ENCODE measurements at places on chromosomes 3 and 15.

DNA sequence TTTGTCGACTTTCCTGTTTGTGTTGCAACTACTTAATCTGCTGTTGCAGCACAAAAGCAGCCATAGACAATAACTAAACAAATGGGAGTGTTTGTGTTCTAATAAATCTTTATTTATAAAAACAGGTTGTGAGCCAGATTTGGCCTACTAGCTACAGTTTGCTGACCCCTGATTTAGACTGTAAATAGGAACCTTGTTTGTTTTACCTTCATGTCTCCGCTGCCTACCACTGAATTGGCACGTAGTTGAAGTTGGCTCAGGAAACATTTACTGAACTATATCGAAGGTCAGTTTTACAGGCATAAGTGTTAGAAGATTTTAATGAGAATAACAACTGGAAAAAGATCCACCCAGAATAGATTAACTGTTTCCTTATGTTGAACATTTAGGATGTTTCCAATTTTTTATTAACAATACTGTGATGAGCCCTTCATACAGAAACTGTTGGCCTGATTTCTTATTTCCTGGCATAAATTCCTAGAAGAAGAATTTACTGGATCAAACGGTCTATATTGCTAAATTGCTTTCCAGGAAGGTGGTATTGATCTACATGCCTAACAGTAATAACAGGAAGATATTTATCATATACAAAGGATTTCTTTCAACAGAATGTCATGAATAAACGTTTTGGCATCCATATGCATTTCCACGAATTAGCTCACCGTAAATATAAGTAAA is 156.2 kb upstream of the NR2E3 start:
- no peak for DNase-seq

DNA sequence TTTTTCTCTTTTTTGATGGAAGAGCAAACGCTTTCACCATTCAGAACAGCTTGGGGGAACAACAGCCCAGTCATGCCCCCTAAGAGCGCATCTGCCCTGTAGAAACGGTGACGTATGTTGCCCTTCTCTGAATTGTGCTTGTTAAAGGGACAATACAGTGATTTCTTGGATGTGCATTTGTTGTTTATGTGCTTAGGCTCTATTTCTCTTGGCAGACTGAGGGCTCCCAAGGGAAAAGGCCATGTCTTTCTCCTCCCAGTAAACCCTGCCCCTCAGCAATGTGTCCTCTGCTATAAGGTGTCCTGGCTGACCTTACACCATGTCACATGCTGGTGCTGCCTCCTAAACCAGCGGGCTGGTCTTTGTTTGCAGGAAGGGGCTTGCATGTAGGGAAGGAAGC is 346.1 kb downstream of the EPHB1 start:
- DNase-seq: no peak

DNA sequence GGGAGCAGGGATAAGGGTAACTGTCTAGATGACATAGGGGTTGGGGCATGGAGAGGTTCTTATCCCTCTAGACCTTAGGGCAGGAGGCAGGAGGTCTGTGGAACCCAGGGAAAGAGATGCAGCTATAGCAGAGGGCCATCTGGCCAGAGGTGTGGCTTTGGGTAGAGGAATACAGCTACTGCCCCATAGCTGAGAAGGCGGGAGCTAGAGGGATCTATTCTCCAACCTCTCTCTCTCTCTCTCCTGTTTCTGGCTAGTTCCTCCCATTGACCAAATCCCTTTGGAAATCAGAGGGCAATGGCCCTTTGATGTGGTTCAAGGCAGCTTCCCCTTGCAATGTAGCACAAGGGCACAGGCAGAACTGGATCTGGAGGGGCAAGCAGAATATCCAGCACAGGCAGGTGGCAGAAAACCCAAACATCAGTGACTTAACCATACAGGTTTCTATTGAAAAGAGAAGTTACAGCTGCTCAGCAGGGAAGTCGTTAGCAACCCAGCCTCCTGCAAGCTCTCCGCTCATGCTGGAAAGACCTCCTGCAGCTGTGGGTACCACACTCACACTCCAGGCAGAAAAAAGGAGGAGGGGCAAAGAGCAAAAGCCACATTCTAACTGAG is 22.3 kb upstream of the LMOD3 start:
- no peak for DNase-seq

DNA sequence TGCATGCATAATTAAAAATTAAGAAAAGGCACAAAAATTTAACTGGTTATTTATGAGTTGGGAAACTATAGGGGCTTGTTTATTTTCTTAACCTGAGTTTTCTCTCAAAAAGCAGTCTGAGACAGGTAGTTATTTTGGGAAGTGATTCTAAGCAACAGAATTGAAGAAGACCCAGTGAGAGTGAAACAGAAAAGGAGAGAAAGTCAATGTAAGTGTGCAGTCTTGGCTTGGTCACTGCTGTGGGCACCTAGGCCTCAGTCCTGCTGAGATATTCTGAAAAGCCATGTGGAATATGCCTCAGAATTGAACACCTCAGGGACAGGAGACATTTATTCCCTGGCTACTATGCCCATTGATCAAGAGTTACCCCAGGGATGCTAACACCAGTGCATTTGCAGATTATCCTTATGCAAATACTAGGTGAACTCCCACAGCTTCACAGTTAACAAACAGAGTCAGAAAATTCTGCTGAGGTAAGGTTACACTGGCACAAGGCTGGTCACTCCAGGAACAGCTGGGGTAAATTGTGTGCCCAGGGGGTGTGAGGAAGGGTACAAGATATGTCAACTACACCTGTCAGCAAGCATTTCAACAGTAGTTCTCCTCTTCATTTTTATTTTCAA is 222.7 kb downstream of the EFHB start:
- no peak for DNase-seq
